NCI-H82 (cell line): ENCODE measurements at places on chromosomes 1 and 21.

DNA sequence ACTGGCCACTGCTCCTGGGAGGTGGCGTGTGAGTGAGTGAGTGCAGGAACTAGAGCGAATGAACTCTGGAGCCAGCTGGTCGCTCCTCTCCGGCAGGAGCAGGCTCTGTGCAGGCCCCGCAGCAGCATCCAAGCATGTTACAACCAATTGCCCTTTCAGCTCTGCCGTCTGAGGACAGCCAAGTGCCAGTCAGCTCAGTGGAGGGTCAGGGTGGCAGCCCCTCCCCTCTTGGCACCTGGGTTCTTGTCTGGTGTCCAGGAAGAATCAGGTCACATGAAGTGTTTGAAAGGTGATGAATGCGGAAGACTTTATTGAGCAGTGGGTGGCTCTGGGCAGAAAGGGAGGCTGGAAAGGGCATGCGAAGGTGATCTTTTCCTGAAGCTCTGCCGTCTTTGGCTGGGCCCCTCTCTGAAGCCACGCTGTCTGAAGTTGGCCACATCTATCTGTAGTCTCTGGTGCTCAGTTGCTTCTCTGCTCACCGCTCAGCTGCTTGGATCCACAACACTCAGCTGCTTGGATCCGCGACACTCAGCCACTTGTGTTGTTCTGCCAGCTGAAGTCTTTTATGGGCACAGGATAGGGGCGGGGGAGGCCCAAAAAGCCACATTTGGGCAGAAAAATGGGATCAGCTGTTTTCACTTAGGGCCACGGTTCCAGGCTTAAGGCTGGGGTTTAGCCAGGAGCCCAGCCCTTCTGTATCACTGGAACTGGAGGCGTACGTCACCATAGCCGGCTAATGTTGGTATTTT, 139.8 kb downstream of the ADSS2 start:
- no peak for DNase-seq

GRCh38 chr1:5002676-5003075, 348.3 kb downstream of the AJAP1 start:
- no peak for DNase-seq

DNA sequence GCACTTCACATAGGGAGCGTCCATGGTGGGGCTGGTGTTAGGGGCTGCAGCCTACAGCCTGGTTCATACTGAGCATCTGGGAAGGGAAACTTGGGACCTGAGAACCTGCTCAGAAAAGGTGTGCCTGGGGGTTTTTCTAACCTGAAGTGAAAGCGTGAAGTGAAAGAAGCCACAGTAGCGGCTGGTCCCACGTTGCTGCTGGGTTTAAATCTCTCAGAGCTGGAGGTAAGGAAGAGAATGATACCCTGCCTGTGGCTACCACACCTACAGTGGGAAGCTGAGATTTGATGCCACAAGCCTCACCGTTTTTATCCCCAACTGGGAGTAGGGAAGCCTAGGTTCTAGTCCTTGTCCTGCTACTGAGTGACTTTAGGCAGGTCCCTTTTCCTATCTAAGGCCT, 21.0 kb upstream of the FUCA1 start:
- no peak for DNase-seq

DNA sequence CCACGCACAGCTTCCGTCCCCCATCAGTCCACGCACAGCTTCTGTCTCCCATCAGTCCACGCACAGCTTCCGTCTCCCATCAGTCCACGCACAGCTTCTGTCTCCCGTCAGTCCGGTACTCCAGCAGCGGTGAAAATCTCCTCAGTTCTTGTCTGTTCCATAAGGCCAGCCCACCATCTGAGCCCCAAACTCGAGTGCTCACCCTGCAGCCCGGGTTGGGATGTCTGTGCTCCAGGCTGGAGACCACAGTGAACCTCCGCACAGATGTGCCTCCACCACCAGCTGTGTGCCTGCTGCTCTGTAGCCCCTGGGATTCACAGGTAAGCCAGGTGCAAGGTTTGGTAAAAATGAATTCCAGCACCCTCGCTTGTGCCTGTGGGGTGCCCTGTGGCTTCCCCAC, 258.6 kb downstream of the NPHP4 start:
- DNase-seq, result no peak
